ENCODE measurements at places on chromosomes 7 and 10.

GRCh38 chr10:90937645-90938258 is 16.9 kb upstream of the ANKRD1 start:
- no peak for DNase-seq

- no peak for DNase-seq
These were observed 51.2 kb upstream of the NXPH1 start for GRCh38 chr7:8382004-8382730.

DNA sequence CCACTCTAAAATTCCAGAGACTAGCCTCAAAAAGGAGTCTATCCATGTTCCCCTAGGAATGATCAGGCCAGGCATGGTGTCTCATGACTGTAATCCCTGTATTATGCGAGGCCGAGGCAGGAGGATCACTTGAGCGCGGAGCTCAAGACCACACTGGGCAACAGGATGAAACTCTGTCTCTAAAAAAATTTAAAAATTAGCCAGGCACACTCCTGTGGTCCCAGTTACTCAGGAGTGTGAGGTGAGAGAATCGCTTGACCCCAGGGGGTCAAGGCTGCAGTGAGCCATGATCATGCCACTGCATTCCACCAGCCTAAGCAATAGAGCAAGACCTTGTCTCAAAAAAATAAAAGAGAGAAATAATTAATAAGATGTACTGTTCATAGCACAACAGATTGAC is 256.8 kb downstream of the KCND2 start:
- DNase-seq, result no peak

DNA sequence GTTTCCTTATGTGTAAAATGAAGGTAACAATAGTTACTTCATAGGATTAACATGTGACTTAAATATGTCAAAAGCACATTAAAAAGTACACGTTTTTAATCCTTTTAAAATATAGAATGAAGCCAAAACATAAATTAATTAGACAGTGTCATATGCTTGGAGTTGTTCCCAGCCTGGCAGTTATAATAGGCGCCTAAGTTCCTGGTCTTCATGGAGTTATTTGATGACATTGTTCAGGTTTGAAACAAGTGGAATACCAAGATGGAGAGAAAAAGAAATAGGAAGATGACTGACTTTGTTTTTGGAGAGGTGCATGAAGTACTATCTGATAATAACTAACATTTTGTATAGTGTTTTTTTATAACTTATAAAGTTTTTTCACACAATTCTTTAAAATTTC is 67.3 kb downstream of the ZNRF2 start:
- no peak for DNase-seq

DNA sequence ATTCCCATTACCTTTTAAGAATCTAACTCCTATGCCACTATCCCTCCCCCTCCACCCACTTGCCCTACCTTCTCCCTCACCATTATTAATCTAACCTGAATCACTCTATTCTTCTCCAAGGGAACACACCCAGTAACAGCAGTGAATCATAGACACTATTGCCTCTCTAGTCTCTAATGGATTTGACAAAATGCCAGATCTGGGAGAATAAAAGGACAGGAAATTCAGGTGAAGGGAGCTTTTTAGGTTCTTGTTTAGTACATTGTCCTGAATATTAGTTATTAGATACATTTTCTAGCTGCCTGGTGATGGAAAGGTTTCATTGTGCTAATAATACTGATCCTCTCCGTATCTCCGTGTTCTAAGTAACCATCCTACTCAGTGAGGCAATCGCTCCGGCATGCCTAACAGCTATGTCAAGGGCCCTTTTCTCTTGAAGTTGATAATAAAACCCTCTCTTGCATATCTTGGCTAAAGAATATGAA is 4.1 kb upstream of the SFR1 start:
- DNase-seq, result no peak

Measured in GM12892 (cell line).